ENCODE measurements at places on chromosomes 11 and 22. TPM values are rescaled to one million over a fixed set of nuclear protein-coding genes. Genes with fewer than 3 reads are reported as not detected.

The MMP1 gene
- 3.5 TPM for total RNA-seq

The TENM4 gene
- total RNA-seq = 21.8 TPM

The NEAT1 gene
- total RNA-seq = 389 TPM

The TPBGL gene
- not detected for total RNA-seq

The C11orf16 gene
- not detected for total RNA-seq

The C11orf42 gene
- not detected for total RNA-seq

The OR51B4 gene
- not detected for total RNA-seq

The FGF19 gene
- not detected for total RNA-seq

The PANX2 gene
- total RNA-seq = 0.92 TPM

The PKP3 gene
- 359 TPM for total RNA-seq

The NRIP3 gene
- total RNA-seq = 0.80 TPM

The MS4A8 gene
- not detected for total RNA-seq

The BEST1 gene
- 0.44 TPM for total RNA-seq

The CHRM1 gene
- total RNA-seq = not detected

Data from esophagus mucosa (tissue), 1 donor.